ENCODE measurements at places on chromosomes 5 and 9.

DNA sequence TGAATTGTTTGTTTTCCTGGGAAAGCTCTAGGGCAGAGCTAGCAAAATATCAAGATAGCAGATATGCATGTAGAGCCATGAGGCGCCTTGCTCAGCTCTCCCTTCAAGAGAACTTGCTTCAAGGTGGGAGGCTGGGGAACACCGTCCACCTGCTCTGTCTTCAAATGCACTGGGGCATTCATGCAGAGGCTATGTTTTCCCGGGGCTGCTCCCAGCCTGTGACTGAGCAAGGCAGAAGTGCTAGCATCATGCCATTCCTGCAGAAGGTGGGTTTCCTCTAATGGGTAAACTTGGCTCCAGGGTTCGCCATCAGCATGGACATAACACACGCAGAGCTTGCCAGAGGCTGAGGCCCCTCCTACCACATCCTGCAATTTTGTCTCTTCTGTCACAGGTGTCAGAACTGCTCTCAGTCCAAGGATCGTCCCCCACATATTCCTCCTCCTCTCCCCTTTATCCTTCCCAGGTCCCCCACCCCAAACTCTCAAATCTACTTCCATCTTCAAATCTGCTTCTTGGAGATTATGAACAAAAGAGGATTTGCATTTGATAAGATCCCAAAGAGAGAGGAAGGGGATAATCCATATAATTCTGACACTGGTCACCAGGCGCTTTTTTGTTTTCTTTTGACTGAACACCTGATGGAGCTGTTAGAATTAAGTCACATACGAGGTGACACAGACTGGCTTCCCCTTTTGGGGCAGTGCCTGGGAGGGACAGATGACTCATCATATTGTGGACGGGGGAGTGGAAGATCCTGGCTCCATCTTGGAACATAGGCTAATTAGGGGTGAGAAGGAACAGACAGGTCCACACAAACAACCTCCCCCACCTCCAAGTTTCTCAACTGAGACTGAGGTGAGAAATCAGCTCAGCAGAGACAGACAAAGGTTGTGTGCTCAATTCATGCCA lies 85.0 kb upstream of the TAF11L2 start:
- no peak for DNase-seq

GRCh38 chr9:89718651-89719050 lies 113.8 kb downstream of the GADD45G start:
- no peak for DNase-seq

- no peak for DNase-seq
Observed at GRCh38 chr9:13228431-13228830, 51.1 kb downstream of the MPDZ start.

GRCh38 chr9:71646131-71646530 lies 122.2 kb downstream of the CEMIP2 start:
- DNase-seq = no peak

GRCh38 chr5:153618867-153619266 lies 128.4 kb downstream of the GRIA1 start:
- DNase-seq = no peak

DNA sequence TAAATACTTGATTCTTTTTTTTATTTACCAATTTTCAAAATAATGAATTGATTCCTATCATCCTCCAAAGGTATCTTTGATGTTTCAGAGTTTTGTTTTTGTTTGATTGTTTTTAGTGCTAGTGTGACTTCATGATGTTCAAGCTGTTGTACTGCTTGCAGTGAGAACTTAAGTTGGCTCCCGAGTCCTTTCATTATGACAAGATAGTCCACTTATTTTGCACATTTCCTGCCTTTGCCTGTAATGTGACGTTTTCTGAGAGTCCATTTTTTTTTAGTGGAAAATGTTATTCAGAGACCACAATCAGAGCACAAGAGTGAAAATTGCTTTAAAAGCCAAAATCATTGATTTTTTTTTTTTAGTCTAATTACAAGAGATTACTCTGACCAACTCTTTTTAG lies 60.1 kb upstream of the FCHO2 start:
- no peak for DNase-seq

- DNase-seq = no peak
Observed at GRCh38 chr9:87327575-87328125, 170.0 kb upstream of the DAPK1 start.

GRCh38 chr9:75134495-75134894 lies 46.2 kb downstream of the OSTF1 start:
- no peak for DNase-seq

GRCh38 chr9:124415852-124416484 lies 726 bp upstream of the PSMB7 start:
- DNase-seq = no peak

DNA sequence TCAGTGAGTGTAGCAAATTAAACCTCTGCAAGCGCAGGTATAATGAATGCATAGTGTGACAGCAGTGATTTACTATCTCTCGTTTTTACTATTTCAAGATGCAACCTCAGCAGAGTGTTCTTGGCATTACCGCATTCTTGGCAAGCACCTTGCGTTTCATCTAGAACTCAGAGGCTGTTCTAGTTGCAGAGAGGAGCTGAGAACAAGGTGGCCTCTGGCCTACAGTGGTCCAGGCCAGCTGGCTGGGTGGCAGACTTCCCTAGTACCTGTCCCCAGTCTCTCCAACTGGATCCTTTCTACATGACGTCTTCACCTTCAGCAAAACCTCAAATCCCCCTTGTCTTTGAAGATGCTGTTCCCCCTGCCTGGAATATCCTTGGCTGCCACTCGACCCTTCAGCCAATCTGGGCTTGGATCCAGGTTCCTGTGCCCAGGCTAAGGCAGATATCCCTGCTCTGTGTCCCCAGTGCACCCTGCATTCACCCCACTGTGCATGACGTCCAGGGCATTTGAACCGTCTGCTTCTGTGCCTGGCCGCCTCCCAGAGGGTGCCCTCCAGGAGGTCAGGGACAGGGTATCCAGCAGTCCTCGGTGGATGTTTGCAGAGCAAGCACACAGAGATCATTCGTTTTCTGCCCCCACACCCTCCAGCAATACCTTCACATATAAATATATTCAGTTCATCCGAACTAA lies 120.4 kb upstream of the CPEB4 start:
- no peak for DNase-seq
